Non-pigmented ciliary epithelial cell (primary cell): ENCODE measurements at places on chromosomes 11 and 22.
A peak's percentile ranks its signal among the peaks of the same experiment; 100 is the strongest.

DNA sequence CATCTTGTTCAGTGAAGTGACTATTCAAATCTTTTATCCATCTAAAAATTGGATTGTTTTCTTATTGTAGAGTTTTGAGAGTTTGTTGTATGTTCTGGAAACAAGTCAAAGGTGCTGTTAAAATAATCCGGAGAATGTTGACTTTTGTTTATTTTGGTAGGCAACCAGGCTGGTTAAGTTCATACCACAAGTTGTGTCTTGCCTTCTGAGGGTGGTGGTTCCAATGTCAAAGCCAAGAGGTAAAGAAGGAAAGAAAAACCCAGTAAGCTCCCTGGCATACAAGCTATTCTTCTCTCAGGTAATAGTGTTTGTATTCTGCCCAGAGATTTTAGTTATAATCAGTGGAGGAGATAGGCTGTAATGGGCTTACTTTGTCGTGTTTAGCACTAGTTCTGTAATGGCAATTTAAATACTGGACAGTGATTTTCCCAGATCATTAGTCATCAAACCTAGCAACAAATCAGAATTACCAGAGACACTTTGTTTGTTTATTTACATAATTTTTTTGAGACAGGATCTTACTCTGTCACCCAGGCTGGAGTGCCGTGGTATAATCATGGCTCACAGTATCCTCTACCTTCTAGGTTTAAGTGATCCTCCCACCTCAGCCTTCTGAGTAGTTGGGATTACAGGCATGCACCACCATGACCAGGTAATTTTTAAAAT is 15.1 kb upstream of the CSRP3 start:
- no peak for DNase-seq

GRCh38 chr11:38835966-38836365 is 2237.9 kb upstream of the RAG2 start:
- no peak for DNase-seq

- DNase-seq, result no peak
Measured at GRCh38 chr11:9139628-9140357, 48.4 kb upstream of the SCUBE2 start.

- DNase-seq, result no peak
Measured at GRCh38 chr11:67691149-67691548, 16.7 kb upstream of the ALDH3B2 start.

DNA sequence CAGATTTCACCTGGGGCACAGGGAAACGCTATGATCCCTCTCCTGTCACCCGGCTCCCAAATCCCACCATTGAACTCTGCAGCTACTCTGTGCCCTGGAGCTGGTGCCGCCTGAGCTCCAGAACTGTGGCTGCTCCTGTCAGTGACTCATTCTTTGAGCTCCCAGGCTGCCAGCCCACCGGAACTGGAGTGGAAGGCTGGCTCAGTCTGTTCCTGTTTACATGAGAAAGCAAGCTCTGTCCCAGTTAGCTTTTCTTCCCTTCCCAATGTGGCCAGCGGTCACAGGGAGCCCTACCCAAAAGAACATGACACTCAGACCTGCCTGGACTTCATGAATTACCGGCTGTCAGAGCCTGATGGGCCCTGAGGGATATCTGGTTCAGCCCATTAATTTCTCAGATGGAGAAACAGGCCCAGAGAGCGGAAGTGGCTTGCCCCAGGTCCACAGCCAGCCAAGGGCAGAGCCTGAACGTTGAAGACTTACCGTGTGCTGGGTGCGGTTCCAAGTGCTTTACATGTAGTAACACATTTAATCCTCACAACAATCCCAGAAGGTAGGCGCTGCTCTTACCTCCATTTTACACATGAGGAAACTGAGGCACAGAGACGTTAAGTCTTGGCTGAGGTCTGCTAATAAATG is 23.8 kb upstream of the IGSF22 start:
- DNase-seq, result peak; percentile 42

DNA sequence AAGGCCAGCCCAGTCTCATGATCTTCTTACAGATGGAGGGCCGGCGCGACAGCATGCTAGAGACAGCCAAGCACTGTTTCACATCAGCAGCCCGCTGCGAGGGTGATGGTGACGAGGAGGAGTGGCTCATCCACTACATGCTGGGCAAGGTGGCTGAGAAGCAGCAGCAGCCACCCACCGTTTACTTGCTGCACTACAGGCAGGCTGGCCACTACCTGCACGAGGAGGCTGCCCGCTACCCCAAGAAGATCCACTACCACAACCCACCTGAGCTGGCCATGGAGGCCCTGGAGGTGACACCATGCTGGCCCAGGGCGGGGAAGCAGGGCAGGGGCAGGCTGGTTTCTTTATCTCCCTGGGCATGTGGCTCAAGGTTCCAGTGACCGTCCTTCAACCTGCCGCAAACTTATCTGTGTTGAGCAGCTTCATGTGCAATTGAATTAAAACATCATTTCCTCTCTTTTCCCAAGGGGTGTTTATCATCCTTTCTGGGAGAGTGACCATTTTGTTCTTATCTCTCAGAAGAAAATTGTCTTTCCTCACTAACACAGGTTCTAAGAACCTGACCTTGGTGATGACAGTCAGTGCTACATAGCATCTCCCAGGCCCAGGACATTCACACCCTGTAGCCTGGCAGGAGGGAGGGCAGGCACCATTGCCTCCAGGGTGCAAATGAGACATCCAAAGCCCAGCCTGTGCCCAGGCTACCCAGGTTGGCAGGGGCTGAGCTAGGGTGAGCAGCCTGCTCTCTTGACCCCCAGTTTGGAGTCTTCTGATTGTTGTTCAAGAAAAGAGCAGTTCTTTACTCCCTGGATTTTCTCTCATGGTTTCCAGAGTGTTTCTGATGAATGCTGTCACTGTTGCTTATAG is 80.7 kb downstream of the CABIN1 start:
- no peak for DNase-seq

DNA sequence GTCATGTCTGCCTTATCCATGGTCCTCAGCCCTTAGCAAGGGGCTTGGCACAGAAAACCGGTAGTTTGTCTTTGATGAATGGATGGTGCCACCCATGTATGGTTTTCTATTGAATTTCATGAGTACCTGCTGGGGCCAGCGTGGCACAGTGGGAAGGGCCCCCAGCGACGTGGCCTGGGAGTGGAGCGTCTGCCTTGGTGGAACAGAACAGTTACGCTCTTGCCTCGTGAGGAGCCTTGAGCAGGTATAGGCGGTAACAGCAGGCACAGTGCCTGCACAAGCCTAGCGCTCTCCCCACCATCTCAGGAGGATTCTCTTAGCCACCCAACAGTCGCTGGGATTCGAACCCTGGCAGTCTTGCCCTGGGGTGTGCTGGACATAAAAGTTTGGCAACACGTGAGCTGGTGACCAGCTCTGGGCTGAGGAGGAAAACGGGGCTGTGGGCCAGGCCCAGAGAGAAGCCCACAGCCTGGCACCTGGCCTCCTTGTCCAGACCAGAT is 3.0 kb upstream of the SSH3 start:
- no peak for DNase-seq

DNA sequence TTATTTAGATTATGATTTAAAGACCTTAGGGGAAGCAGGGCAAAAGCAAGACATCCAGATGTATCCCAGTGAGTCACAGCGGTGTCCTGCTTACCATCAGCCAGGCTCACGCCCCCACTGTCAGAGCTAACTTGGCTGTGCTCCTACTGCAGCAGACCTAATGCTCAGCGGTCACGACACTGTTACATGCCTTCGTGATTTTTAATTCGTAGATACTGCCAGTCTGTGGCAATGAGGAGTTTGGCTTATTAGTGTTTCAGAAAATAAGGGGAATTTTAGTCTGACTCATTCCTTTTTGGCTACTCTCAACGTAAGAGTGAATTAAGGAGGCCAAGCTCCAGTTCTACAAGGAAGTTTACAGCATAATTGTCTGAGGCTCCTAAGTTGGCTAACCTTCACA is 22.7 kb downstream of the EFCAB6 start:
- DNase-seq, result no peak

DNA sequence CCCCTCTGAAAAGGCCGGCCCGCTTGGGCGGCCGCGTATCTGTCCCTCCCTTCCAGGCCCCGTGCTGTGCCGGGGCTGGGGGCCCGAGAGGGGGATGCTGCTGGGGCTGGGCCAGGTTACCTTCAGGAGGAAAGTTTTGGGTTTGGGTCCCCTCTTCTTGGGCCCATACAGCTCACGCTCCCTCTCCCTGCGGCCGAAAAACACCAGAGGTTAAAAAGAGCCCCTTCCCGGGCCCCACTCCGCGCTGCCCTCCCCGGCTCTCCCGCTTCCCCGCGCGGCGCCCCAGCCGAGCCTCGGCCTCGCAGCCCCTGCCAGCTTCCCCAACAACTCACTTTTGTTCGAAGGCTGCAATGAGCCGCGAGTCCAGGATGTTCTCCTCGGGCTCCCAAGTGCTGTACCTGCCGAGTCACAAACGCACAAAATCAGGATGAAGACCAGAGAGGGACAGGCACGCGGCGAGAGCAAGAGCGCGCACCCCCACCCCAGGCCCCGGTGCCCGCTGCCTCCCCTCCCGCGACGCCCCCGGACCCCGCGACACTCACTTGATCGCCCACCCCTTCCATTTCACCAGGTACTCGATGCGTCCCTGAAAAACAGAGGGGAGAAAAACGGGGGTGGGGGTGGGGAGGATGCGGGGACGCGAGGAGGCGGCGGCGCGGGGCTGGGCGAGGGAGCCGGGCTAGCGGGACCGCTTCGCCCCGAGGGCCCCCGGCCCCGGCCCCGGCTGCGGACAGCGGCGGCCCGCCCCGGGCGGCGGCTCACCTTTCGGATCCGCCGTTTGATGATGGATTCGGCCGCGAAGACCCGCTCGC is 450 bp downstream of the CBX6 start:
- no peak for DNase-seq

GRCh38 chr22:50730941-50731661 is 6.9 kb upstream of the ACR start:
- no peak for DNase-seq

DNA sequence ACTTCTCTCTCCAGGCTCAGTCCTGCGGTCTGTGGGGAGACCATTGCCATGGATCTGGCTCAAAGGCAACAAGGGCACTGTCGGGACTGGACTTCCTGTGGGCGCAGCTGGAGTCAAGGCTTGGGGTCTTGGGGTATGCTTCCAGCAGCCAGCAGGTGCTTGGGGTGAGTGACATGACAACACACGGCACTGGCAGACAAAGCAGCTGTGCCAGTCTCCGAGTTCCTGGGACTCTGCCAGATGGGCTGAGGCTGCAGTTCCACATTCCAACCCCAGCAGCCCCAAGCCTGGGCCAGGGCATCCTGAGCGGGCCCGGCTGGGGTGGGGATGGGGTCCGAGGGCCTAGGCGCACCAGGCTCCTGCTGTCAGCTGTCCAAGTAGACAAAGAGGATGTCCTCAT is 12.3 kb downstream of the GUCD1 start:
- DNase-seq, result no peak

- DNase-seq, result no peak
Measured at GRCh38 chr11:65431451-65432099, 9.0 kb downstream of the NEAT1 start.

- DNase-seq, result no peak
Measured at GRCh38 chr11:73268671-73269271, 3.4 kb upstream of the P2RY6 start.

- DNase-seq, result no peak
Measured at GRCh38 chr11:94539420-94539819, 4.3 kb upstream of the FUT4 start.

GRCh38 chr11:74476536-74476935 is 9.2 kb upstream of the KCNE3 start:
- no peak for DNase-seq

DNA sequence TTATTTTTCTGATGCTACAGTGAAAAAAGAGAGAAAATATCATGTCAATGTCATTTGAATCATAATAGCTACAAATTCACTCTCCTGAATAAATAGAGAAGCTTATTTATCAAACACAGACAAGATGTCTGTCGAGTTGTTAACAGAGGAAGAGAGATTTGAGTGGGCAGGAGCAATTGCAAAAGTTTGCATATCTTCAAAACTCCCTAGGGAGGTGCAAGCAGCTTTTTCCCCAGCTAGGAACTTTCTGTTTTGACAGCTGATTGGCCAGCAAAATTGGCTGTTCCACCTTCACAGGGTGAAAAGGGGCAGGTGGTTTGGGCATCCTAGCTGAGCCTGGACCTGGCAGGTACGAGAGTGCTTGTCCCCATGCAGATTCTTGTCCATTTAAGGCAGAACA is 98.2 kb downstream of the NTM start:
- no peak for DNase-seq

DNA sequence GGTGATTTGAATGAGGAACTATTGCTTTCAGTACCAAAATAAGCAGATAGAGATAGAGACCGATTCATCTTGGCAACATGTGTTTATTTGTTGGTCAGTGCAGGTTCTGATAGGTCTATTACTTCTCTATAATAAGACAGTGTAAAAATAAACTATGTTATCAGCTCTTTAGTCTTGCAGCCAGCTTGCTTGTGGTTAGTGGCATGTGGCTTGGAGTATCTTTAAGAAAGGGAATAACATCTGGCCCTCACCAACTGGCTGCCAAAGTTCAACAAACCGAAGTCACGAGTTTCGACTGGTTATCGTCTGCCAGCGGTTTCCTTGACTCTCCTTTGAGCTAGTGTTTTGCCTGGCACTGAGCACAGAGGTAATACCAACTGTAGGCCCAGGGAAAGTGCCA is 71.8 kb downstream of the CTTN start:
- no peak for DNase-seq

- DNase-seq, result no peak
Measured at GRCh38 chr11:95562196-95562921, 227.2 kb downstream of the FAM76B start.

GRCh38 chr11:76265771-76266241 is 59.5 kb upstream of the WNT11 start:
- no peak for DNase-seq

- DNase-seq, result no peak
Measured at GRCh38 chr11:72483412-72484186, 49.3 kb upstream of the CLPB start.

DNA sequence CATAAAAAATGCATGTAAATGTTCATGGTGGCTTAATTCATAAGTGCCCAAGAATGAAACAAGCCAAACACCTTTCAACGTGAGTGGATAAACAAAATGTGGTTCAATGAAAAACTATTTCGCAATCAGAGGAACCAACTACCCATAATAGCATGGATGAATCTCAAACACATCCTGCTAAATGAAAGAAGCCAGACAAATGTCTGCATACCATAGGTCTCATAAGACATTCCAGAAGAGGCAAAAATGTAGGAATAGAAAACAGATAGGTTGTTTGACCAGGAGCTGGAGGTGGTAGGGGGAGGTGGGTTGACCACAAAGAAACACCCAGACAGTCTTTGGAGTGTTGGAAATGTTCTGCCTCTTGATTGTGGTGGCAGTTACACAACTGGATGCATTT is 13.2 kb upstream of the OSBPL5 start:
- DNase-seq, result peak; percentile 42

GRCh38 chr22:32050678-32051515 is 7.8 kb downstream of the SLC5A1 start:
- DNase-seq, result peak; percentile 70

GRCh38 chr11:69115586-69116560 is 39.9 kb upstream of the SMIM38 start:
- DNase-seq, result no peak

GRCh38 chr22:49255154-49255553 is 572.5 kb downstream of the BRD1 start:
- DNase-seq, result no peak

DNA sequence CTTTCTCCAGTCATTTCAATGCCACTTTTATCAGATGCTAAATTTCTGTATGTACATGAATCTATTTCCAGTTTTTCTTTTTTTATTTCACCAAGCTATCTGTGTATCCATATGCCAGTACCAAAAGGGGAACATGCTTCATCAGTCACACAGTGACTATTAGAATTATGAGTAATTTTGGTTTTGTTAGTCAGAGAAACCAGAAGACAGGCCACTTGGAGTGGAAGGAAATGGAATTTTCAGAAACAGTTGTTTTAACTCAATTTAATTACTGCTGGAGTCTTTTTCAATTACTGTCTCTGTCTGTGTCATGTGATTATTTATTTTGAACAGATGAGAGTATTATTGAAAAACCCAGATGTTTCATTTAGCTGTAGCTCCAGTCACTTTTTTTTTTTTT is 84.6 kb upstream of the ANO3 start:
- DNase-seq, result peak; percentile 31
